ENCODE measurements at places on chromosomes 7 and 10.
A peak's percentile ranks its signal among the peaks of the same experiment; 100 is the strongest.

DNA sequence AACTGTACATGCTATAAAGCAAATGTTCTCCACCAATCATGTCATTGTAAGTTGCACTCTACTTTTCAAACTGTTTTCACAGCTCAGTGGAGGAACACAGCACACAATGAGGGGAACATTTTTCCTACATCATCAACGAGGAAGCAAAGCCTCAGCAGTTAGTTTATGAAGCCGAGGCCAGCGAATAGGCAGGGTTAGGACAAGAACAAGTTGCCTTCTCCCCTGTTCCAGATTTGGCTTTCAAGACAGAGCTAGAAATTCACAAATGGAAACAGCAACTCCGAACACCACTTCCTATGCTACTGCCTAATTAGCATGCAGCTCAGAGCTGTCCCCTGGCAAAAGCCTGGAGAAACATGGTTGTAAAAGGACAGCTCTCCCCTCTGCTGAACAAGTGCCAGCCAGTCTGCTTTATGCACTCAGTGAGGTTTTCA is 19.8 kb downstream of the ITGB8 start:
- no peak for DNase-seq

DNA sequence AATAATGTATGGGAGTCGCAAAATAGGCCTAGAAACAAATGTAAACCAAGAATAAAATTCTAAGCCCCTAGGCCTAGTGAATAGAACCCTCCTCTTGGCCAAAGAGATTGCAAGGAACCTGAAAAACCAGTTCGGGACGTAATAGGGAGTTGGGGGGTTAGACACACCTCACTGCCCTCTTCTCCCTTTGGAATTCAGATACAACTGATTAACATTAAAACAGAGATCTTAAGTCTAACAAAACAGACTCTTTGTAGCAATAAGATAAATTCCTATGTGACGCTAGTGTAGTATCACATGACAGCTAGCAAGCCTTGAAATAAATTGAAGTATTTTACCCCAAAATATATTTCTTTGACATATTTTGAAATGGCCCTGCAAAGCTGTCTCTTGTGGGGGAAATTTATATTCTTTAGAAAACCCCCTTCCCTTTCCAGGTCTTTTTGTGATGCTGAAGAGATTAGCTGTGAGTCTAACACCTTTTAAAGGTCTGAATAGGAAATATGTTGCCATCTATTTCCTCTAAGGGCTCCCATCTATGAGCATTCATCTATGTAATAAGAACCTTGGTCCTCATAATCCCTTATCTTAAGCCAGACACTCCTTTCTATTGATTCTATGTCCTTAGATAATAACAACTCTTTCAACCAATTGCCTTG is 623.4 kb upstream of the NRG3 start:
- DNase-seq = no peak

- DNase-seq = no peak
Observed at GRCh38 chr7:43646603-43647338, 63.9 kb downstream of the STK17A start.

GRCh38 chr10:84945791-84946190 is 617.4 kb downstream of the CCSER2 start:
- DNase-seq = no peak

GRCh38 chr7:131880078-131880477 is 323.6 kb upstream of the PODXL start:
- no peak for DNase-seq

GRCh38 chr10:95440756-95441546 is 120.2 kb downstream of the SORBS1 start:
- peak; percentile 27 for DNase-seq

DNA sequence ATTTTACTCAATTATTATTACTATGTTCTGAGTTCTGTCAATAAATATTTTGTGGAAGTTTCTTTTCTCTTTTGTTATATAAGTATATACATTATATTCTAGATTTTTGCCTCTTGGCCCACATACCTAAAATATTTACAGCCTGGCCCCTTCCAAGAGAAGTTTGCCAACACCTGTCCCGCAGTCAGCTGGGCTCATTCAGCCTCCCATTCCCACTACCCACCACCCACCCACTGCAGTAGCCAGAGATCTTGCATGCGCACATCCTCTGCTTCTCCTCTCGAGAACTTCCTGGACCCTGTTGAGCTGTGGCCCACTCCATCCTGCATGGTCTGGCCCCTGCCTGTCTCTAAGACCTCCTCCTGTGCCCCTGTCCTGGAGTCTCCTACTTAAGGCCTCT is 33.6 kb downstream of the WIPF3 start:
- no peak for DNase-seq

DNA sequence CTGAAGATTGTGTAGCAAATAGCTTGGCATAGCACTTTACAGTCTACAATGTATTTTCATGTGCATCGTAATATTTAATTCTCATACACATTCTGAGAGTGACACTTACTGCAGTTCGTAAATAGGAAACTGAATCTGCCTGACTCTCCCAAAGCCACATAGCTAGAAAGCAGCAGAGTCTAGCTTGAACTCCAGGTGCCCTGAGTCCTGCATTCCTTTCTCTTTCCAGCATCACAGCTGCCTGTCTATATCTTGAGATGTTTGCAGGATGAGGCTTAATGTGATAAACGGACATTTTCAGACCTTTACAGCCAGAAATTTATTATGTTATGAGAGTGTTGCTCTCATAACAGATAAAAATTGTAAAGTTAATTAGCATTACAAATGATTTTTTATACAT is 132.9 kb upstream of the PLXDC2 start:
- DNase-seq = no peak

GRCh38 chr10:119281581-119282071 is 74.3 kb downstream of the GRK5 start:
- no peak for DNase-seq

GRCh38 chr7:5363729-5364128 is 59.9 kb downstream of the TNRC18 start:
- DNase-seq = no peak
